ENCODE measurements at places on chromosomes 4 and X. TPM values are rescaled to one million over a fixed set of nuclear protein-coding genes. Genes with fewer than 3 reads are reported as not detected.

TAPT1 gene
- total RNA-seq, result 7.4 TPM

IGSF1 gene
- not detected for total RNA-seq

DIPK2B gene
- not detected for total RNA-seq

CLOCK gene
- 16.4 TPM for total RNA-seq

IBSP gene
- not detected for total RNA-seq
